Activated CD4-positive, alpha-beta memory T cell treated with anti-CD3 and anti-CD28 coated beads for 36 hours (primary cell): ENCODE measurements at places on chromosomes 2 and 18.
A peak's percentile ranks its signal among the peaks of the same experiment; 100 is the strongest.

GRCh38 chr2:103743195-103743594, 981.4 kb downstream of the TMEM182 start:
- DNase-seq = no peak

- no peak for DNase-seq
Observed at GRCh38 chr2:171046048-171046560, 114.6 kb downstream of the TLK1 start.

DNA sequence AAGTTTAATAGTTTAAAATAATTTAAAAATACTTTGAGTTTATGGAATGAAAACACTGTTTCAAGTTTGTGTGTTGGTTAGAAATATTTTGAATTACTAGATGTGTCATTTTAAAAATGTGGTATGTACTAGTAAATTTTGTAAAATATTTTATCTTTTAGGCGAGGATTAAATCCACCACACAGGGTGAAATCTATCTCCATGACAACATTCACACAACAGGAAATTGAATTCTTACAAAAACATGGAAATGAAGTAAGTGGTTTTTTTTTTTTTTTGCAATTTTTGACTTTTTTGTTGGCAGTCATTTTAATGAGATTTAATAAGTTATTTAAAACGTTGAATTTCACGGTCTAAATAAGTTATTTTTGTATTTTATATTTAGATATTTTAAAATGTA, 19.4 kb downstream of the AGFG1 start:
- no peak for DNase-seq

DNA sequence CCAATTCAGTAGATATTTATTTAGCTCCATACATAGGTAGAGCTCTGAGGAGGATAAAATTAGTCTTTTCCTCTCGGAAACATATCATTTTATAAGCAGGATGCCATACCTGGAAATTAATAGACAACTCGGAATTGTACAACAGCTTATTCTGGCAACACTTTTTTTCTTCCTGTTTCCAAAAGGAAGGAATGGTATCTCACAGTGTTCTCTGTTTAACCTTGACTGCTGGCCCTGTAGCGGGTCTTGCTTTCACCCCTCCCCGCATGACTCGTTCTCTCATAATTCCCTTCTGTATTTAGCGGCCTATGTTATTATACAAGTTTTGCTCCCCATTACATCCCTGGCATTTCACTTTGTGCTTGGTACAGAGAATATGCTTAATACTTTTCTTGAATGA, 2.5 kb upstream of the KYNU start:
- DNase-seq = no peak

DNA sequence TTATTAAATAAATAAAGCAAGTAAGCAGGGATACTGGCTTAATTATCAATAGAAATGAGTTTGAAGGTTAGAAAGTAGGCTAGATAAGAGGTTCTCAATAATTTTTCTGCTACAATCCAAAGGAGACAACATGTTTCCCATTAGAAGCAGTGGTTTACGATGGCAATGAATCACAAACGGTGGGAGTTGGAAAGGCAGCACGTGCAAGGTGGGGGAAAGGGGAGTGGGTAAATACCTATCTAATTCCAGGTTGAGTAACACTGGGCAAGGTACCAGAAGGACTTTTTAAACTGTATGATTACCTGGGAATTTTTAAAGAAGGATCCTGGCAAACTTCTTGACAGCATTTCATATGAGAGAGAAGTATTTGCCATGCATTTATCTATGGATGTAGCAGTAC, 289.9 kb downstream of the NBAS start:
- no peak for DNase-seq

DNA sequence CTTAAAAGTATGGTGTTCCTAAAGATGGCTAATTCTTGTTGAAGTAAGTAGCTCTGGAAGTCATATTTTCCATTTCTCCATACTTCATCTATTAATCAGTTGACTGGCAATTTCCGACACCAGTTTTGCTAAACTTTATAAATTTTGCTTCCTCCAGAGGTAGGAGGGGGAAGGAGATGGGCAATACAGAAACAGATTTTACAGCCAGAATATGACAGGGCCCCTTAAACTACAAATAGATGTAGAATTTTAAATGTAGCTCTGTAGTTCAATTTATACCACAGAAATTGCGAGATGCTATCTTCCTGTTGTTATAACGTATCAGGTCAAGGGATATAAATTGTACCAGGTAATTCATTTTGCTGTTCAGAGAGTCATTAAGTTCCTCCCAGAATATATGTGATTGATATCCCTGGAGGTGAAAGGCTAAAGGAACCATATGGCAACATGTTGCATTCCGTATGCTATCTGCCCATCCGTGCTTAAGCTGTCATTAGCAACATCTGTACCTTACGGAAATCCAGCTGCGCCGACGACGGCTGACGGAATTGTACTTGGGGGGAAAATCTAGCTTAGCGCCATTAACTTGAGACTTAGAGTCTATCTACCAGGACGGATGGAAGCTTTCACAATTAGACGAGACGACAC, 8.4 kb upstream of the NR4A2 start:
- DNase-seq = peak; percentile 60

GRCh38 chr18:46556590-46557206, 100.3 kb downstream of the LOXHD1 start:
- DNase-seq = no peak

DNA sequence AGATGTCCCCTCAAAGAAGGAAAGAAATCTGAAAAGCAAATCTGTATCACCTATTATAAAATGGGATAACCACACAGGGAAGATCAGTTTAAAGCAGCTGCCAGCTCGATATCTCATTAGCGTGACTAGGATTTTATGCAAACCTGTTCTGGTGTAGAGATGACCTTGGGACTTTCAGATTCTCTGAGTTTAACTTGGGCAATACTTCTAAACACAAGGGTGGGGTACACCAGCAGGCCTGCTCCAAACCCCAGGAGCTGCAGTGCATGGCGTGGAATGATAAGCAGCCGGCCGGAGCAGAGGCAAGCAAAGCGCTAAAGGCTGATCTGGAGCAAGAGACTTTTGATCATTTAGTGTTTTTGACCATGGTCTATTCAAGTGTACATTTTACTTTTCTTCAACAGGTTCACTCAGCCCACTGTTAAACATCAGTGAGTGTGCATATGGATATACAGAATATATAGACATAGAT, 4.7 kb downstream of the SERTAD2 start:
- no peak for DNase-seq
